Karpas-422 (cell line): ENCODE measurements at places on chromosomes 3 and 15. TPM values are rescaled to one million over a fixed set of nuclear protein-coding genes. Genes with fewer than 3 reads are reported as not detected.

CAMK2N2 gene
- 5.0 and 9.5 TPM in 2 replicates for total RNA-seq

MDFIC2 gene
- not detected in 2 replicates for total RNA-seq

KLHL40 gene
- total RNA-seq: not detected in 2 replicates

GTPBP8 gene
- total RNA-seq: 28.4 and 36.0 TPM in 2 replicates

ROPN1 gene
- not detected in 2 replicates for total RNA-seq

PP2D1 gene
- not detected in 2 replicates for total RNA-seq

CHL1 gene
- total RNA-seq: 9.9 and 23.3 TPM in 2 replicates

PLAAT1 gene
- total RNA-seq: not detected in 2 replicates

KNG1 gene
- not detected in 2 replicates for total RNA-seq

GRCh38 chr3:107841831-107842230 is 249.0 kb downstream of the CD47 start:
- H3K27me3 ChIP-seq: no peaks in the 10 kb centered on the region
- no peaks in the 10 kb centered on the region for H3K36me3 ChIP-seq
- H3K4me3 ChIP-seq: no peak overlapping the region
- no peak for DNase-seq
- no peak overlapping the region for H3K27ac ChIP-seq

DNA sequence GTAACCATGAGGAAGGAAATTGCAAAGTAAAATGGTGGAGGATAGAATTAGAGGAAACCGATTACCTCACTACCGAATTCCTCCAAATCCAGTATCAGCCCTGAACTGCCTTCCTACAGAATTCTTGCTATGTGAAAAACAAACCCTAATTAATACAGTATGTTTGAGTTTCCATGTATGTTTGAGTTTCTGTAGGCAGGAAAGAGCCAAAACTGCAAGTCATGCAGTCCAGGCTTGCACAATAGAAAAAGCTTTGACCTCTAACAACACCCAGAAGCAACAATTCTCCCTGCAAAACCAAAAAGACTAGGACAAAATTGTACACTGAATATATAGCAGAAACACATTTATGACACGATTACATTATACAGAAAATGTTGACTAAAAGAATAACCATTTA is 614.8 kb downstream of the DIPK2A start:
- DNase-seq: no peak
- H3K4me3 ChIP-seq: no peak overlapping the region
- H3K4me1 ChIP-seq: no peaks in the 10 kb centered on the region
- no peak overlapping the region for H3K27ac ChIP-seq

GRCh38 chr3:128320551-128321340 is 145.9 kb downstream of the DNAJB8 start:
- H3K4me1 ChIP-seq: no peaks in the 10 kb centered on the region; the same call in 1 of the 2 replicates
- DNase-seq: no peak
- H3K27me3 ChIP-seq: no peaks in the 10 kb centered on the region
- H3K36me3 ChIP-seq: no peaks in the 10 kb centered on the region
- H3K27ac ChIP-seq: no peak overlapping the region

DNA sequence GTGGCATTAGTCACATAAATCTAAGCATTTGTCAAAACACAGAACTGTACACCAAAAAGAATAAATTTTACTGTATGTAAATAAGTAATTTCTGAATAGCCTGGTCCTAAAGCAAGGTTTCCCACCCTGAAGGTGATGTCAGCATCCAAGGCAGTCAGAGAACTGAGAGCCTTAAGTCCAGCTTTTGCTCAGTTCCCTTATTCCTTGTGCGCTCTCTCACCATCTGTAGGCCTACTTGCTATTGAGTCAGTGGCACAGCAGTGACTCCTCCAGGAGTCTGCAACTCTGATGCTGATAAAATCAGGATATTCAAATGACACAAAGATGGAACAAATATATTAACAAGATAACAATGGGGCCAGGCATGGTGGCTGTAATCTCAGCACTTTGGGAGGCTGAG is 22.3 kb downstream of the VPS39 start:
- no peak for DNase-seq
- H3K4me3 ChIP-seq: no peak overlapping the region
- no peak overlapping the region for H3K27ac ChIP-seq
- peaks cover 68% of the 10 kb centered on the region; the same call in 1 of the 2 replicates for H3K36me3 ChIP-seq
- no peaks in the 10 kb centered on the region for H3K4me1 ChIP-seq

DNA sequence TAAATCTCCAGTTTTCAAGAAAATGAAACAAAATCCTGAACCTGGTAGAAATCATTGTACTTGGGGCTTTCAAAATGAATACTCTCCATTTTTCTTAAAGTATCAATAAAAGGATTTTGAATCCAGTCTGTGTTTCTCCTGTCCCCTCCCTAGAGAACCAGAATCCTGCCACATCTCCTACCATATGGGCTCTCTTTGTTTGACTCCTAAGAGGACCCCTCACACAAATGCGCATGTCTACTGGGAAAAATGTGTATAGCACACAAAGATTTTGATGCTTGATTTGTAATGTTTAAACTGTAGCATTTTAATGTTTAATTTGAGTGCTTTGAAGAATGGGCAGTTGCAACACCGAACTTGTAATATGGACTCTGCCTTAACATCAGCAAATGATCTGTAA is 25.9 kb downstream of the LRRC3B start:
- DNase-seq: no peak
- no peak overlapping the region for H3K4me3 ChIP-seq
- H3K27ac ChIP-seq: no peak overlapping the region
- no peaks in the 10 kb centered on the region for H3K27me3 ChIP-seq

DNA sequence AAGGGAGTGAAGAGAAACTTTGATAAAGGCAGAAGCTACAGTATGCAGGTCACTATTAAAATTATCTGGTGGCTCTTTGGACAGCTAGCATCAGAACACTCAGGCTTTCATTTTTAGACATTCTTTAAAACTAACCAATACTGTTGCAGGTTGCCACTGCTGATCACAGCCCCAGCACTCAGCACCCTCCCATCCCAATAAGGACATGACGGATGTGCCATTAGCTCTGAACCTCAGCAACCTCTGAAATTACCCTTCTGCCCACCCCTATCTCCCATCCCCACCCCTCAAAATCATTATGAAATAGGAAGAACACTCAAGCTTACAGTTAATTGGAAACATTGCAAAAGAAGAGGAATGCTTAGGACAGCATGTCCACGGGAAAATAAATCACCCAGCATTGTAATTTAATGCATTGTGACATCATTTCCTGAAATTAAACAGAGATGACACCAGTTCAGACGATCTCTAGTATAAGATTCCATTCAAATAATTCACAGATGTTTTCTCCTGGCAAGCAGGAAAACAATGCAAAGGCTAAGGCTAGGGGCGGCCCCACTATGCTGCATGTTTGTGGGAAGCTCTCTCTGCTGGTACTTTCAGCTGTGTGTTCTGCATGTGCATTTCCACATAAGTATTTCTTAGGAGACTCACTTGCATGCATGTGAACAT is 71.6 kb downstream of the MEIS2 start:
- peaks cover 15% of the 10 kb centered on the region for H3K4me1 ChIP-seq
- H3K27ac ChIP-seq: no peak overlapping the region
- DNase-seq: no peak

DNA sequence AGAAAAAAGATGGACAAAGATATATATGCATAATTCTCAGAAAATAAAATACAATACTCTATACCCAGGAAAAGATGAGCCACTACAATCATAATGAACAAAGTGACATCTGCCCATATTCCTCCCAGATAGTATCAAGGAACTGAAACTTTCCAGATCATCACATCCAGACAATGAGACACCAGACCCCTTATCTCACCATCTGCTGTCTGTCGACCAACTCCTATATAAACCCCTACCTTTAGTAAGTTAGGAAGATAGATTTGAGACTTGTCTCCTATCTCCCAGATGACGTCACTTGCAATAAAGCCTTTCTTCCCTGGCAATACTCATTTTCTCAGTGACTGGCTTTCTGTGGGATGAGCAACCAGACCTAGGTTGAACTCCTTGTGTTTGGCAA is 1071.6 kb downstream of the PLOD2 start:
- H3K27ac ChIP-seq: no peak overlapping the region
- DNase-seq: no peak
- H3K4me3 ChIP-seq: no peak overlapping the region
- no peaks in the 10 kb centered on the region for H3K36me3 ChIP-seq
- H3K27me3 ChIP-seq: no peaks in the 10 kb centered on the region

- H3K27ac ChIP-seq: no peak overlapping the region
- no peak for DNase-seq
- no peaks in the 10 kb centered on the region for H3K36me3 ChIP-seq
- H3K4me1 ChIP-seq: no peaks in the 10 kb centered on the region
These were observed 43.2 kb upstream of the BOC start for GRCh38 chr3:113167825-113168801.

- no peak overlapping the region for H3K27ac ChIP-seq
- no peak for DNase-seq
- H3K4me3 ChIP-seq: no peak overlapping the region
- no peaks in the 10 kb centered on the region for H3K4me1 ChIP-seq
- no peaks in the 10 kb centered on the region for H3K36me3 ChIP-seq
- H3K27me3 ChIP-seq: no peaks in the 10 kb centered on the region
These were observed 172.4 kb downstream of the CNTN3 start for GRCh38 chr3:74442068-74442467.

DNA sequence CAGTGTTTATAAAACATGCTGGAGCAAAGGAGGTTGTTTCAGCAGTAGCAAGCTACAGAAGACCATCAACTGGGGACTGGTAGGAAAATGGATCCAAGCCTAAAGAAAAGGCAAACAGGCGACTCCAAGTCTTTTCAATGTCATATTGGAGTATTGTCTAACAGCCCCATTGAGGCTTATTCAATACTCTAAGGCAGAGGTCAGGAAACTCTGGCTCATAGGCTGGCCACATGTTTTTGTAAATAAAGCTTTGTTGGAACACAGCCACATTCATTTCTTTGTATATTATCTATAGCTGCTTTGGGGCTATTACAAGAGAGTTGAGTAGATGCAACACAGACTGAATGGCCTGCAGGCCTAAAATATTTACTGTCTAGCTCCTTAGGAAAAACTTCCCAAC is 77.5 kb downstream of the RPL22L1 start:
- H3K4me3 ChIP-seq: no peak overlapping the region
- no peaks in the 10 kb centered on the region for H3K27me3 ChIP-seq
- no peaks in the 10 kb centered on the region for H3K4me1 ChIP-seq
- DNase-seq: no peak
- no peaks in the 10 kb centered on the region for H3K36me3 ChIP-seq
- H3K27ac ChIP-seq: no peak overlapping the region

DNA sequence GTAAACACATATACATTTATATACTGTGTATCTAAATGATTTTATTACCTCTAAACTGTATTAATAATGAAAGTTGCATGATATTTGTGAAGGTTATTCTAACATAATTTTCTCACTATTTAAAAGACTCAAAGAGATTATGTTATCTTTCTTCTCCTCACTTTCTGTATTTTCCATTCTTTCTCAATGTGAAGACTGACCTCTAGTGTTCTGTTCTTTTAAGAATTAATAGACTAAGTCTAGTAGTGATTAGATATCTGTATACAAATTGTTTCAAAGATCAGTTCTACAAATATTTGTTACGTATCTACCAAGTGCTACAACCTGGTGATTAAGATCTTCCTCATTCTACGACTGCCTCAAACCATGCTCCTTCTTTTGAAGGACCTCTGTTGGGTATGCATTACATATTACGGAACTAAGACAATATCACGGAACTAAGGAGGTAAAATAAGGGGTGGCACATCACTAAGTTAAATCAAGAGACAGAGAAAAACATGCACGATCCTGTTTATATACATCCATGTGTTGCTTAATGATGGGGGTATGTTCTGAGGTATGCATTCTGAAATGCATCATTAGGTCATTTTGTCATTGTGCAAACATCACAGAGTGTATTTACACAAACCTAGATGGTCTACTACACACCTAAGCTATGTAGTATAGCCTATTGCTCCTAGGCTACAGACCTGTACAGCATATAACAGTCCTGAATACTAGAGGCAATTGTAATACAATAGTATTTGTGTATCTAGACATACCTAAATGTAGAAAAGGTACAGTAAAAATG is 161.5 kb upstream of the KBTBD8 start:
- peak; percentile 63 for DNase-seq
- H3K27me3 ChIP-seq: no peaks in the 10 kb centered on the region
- H3K4me3 ChIP-seq: no peak overlapping the region
- H3K4me1 ChIP-seq: peaks cover 19% of the 10 kb centered on the region

GRCh38 chr3:108088697-108089096 is 2.1 kb downstream of the CD47 start:
- peak overlapping the region; percentile 88 for H3K27ac ChIP-seq
- H3K4me3 ChIP-seq: peak overlapping the region; percentile 94
- no peaks in the 10 kb centered on the region for H3K27me3 ChIP-seq
- H3K4me1 ChIP-seq: peaks cover 79% of the 10 kb centered on the region

- no peaks in the 10 kb centered on the region for H3K27me3 ChIP-seq
- H3K27ac ChIP-seq: no peak overlapping the region
- no peak for DNase-seq
- no peak overlapping the region for H3K4me3 ChIP-seq
- no peaks in the 10 kb centered on the region for H3K36me3 ChIP-seq
These were observed 82.0 kb downstream of the KCNMB2 start for GRCh38 chr3:178618197-178618596.

GRCh38 chr3:86954747-86955146 is 36.2 kb downstream of the VGLL3 start:
- no peak for DNase-seq
- no peaks in the 10 kb centered on the region for H3K36me3 ChIP-seq
- H3K4me1 ChIP-seq: no peaks in the 10 kb centered on the region
- H3K4me3 ChIP-seq: no peak overlapping the region
- no peak overlapping the region for H3K27ac ChIP-seq

GRCh38 chr3:185176750-185177359 is 24.0 kb upstream of the C3orf70 start:
- no peak overlapping the region for H3K4me3 ChIP-seq
- DNase-seq: peak; percentile 88
- no peaks in the 10 kb centered on the region for H3K27me3 ChIP-seq
- no peaks in the 10 kb centered on the region for H3K36me3 ChIP-seq
- H3K27ac ChIP-seq: no peak overlapping the region

- no peak overlapping the region for H3K27ac ChIP-seq
- no peaks in the 10 kb centered on the region for H3K36me3 ChIP-seq
- no peaks in the 10 kb centered on the region for H3K4me1 ChIP-seq
- H3K27me3 ChIP-seq: no peaks in the 10 kb centered on the region
- no peak for DNase-seq
- H3K4me3 ChIP-seq: no peak overlapping the region
These were observed 17.1 kb downstream of the P2RY12 start for GRCh38 chr3:151367448-151367847.
